ENCODE measurements at places on chromosomes 2 and 18.

GRCh38 chr18:10850840-10851239 is 298.5 kb downstream of the PIEZO2 start:
- no peak for DNase-seq

DNA sequence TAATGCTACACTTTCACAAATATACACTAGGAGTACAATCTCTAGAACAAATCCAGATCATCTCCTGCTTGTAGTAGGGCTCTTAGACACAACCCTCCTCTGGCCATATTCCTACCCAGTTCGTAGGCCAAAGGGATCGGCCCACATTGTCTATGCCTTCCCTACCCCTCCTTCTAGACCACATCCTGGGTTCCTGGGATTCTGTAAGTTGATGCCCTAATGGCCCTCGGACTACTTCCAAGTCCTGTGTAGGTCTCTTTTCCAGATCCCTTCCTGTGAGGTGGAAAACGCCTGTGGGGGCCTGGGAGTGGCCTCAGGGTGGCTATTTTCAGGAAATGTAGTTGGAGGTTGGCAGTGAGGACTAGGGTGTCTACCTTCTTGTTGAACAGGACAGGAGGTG is 289.7 kb downstream of the ZNF385B start:
- no peak for DNase-seq

DNA sequence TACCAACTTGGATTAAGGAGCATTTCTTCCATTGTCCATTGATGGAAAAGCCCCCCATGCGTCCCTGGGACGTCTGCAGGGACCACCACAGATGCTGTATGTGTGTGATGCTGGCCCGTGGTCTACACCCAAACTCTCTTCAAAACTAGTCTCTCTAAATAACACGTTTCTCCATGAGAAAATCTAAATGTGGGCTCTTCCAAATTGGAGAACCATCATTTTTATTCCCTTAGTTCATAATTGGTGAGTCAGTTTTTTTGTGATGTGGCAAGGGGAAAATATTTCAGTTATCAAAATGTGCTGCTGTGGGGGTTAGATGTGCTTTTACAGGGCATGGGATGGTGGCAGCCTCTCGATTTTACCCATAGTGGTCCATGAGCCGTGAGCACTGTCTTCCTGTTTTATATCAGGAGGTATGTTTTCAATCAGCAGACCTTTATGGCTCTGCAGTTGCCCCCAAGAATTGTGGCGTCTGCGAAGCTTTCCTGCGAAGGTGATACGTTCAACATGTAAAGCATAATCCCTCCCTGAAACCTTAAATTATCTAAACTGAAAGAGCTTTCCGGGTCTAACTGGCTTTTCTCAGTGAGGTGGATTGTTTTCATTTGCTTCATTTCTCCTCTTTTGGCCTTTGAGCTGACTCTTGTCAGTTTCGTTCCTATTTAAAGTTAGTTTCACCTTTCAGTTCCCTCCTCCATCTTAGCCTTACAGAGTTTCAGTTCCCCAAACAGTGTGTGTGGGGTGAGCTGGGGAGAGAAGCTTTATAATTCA is 78.4 kb downstream of the SETBP1 start:
- peak; percentile 34 for DNase-seq

DNA sequence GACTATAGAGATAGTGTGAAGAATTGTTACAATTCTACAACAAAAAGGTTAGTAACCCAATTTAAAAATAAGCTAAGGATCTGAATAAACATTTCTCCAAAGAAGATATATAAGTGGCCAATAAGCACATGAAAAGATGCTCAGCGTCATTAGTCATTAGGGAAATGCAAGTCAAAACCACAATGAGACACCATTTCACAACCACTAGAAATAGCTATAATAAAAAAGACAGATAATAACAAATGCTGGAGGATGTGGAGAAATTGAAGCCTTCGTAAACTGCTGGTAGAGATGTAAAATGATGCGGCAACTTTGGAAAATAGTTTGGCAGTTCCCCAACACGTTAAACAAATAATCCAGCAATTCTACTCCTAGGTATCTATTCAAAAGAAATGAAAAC is 366.5 kb upstream of the POU3F3 start:
- DNase-seq: no peak

GRCh38 chr2:72378753-72379348 is 231.2 kb upstream of the CYP26B1 start:
- no peak for DNase-seq

DNA sequence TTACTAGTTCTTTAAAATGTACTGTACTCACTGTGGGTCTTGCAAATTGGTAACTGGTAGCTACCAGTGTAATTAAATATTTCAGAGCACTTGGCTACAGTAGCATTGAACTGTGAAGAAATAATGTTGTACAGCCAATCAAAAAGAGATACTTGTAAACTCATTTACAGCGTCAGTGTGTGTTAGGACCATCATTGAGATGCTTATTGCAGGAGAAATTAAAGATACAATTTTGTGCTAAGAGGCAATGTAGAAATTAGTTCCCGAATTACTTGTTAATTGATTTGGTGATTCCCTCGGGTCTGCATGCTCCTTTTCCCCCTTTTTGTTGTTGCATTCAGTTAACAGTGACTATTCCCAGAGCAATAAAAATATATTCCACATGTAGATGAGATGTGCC is 330.5 kb downstream of the AGAP1 start:
- DNase-seq: no peak

- DNase-seq: no peak
Observed at GRCh38 chr2:60719331-60719730, 36.7 kb upstream of the PAPOLG start.

GRCh38 chr18:48875314-48875941 is 75.3 kb downstream of the SMAD7 start:
- no peak for DNase-seq

- no peak for DNase-seq
Observed at GRCh38 chr2:207984765-207985480, 40.4 kb downstream of the PLEKHM3 start.

GRCh38 chr18:79516441-79516931 is 120.8 kb downstream of the NFATC1 start:
- no peak for DNase-seq

DNA sequence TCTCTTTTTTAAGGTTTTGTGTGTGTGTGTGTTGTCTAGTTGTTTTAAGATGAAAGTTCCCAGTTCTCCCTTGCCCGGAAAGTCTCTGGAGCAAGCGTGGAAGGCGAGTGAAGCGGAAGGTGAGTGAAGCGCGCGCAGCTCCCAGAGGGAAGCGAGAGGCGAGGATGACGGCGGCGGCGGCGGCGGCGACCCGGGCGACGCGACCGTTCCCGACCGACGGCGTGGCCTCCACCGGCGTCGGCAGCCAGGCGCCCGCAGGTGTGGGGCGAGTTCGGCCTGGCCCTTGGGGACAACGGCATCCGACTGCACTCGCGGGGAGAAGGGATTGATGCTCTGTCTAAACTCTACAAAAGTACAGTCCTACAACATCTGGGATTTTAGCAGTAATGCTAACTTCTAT is 321.9 kb downstream of the CELF4 start:
- DNase-seq: no peak

GRCh38 chr2:158214431-158214830 is 112.8 kb downstream of the UPP2 start:
- no peak for DNase-seq

DNA sequence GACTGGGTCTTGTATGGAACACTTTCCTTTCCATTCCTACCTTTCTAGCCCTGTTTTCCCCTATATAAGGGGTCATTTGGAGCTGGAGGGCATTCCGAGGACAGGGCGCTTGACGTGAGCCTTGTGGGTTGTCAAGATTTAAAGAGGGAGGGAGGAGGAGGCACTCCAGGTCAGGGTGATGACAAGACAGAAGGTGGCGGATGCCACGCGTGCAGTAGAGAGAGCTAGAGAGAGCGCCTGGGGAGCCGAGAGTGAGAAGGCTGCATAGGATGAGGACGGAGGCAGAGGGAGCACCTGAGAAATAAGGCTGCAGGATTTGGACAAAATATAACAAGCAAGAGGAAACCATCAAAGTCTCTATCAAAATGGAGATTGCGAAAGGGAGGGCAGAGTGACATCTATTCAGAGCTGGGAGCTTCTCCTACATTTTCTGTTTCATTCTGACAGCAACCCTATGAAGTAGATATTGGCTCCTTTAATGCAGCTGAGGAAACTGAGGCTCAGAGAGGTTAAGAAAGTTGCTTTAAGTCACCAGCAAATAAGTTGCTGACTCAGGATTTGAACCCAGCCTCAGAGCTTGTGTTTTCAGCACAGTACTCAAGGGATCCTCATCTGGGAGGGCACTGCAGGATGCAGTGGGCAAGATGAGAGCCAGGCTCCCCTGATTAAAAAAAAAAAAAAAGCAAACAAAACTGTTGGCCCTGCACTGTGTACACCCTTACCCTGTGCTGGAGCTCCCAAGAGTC is 124.2 kb downstream of the MRO start:
- DNase-seq: no peak

DNA sequence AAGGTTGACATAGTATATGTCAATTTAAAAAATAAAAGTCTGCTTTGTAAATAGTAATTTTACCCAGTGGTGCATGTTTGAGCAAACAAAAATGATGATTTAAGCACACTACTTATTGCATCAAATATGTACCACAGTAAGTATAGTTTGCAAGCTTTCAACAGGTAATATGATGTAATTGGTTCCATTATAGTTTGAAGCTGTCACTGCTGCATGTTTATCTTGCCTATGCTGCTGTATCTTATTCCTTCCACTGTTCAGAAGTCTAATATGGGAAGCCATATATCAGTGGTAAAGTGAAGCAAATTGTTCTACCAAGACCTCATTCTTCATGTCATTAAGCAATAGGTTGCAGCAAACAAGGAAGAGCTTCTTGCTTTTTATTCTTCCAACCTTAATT is 78.6 kb upstream of the CSRNP3 start:
- DNase-seq: no peak

DNA sequence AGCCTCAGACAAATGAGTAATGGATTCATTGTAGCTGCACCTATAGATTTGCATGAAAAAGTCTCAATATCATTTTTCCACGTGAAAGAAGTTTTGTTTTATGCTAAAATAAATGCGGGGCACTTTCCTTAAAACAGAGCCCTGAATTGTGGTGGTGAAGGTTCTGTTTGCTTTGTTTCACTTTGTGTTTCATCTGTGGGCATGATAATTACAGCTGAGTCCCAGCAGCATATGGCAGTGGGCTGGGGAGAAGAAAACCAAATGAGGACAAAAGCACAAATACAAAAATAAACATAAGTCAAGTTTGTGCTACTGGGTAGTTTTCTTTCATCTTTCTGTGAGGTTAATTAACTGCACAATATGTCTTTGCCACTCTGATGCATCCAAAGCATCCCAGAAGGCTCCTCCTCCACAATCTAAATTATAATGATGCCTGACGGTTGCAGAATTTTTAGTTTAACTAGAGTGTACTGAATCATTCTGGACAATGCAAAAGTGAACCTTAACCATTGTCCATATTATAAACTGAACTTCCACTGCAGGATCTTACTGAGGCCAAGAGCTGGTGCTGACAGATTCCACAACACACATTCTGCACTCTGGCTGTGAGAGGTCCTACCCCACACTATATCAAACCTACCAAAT is 97.6 kb downstream of the DSC3 start:
- no peak for DNase-seq

GRCh38 chr18:23967321-23968089 is 47.0 kb upstream of the TTC39C start:
- no peak for DNase-seq

DNA sequence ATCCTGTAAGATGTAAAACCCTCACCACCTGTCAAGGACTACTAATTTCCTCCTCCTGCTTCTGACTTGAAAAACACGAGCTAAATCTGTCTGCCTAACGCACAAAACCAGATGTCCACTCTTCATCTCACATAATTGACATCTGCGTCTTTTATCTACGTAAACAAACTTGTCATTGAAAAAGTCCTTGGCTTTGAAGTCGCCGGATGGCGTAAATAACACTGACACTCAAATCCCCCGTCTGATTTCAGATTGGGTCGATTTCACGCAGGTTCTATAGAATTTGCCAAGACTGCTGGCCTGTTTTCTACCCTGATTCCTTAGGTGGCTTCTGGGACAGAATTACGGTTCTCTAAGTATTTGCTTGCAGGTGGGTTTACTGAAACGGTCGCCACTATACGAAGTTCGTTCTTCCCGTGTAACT is 539 bp upstream of the MOB4 start:
- DNase-seq: no peak

- no peak for DNase-seq
Observed at GRCh38 chr2:97751752-97752151, 38.4 kb downstream of the ZAP70 start.

GRCh38 chr2:238100821-238101771 is 956 bp downstream of the ESPNL start:
- no peak for DNase-seq

GRCh38 chr2:48356701-48357325 is 173.1 kb upstream of the STON1 start:
- DNase-seq: no peak

- DNase-seq: no peak
Observed at GRCh38 chr2:235749121-235749770, 255.4 kb downstream of the AGAP1 start.

DNA sequence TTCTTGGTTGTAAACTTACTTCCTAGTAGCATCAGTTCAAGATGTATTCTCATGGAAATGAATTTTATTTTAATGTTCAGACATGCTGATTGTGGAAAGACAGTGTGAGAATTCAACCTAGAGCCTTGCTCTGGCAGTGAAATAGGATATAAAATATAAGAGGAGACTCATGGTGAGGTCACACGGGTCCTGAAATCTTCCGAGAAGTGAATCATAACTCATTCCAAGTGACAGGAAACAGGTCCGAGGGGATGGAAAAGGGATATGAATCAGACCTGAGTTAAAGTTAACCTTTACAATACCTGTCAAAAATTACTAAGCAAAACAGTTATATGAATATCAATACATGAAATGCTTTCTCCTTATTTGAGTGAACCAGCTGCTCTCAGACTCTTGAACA is 185.2 kb upstream of the LRRTM1 start:
- no peak for DNase-seq

GRCh38 chr2:119283873-119284331 is 60.3 kb downstream of the STEAP3 start:
- no peak for DNase-seq

DNA sequence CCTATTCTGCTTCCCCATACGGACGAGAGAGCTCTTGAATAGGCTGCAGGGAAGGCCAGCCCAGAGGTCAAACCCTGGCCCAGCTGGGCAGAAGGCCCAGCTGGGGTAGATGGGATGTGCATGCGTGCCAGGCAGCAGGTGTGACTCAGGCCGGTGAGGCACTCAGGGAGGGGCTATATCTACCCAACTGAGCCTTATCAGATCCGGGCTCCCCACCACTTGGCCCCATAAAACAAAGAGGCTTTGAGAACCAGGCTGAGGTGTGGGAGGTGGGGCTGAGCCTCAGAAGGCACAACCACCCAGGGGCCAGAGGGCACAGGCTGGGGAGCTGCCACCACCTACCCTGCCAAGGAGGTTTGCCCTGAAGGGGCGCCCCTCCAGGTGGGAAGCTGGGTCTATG is 8.0 kb upstream of the CFAP65 start:
- no peak for DNase-seq

DNA sequence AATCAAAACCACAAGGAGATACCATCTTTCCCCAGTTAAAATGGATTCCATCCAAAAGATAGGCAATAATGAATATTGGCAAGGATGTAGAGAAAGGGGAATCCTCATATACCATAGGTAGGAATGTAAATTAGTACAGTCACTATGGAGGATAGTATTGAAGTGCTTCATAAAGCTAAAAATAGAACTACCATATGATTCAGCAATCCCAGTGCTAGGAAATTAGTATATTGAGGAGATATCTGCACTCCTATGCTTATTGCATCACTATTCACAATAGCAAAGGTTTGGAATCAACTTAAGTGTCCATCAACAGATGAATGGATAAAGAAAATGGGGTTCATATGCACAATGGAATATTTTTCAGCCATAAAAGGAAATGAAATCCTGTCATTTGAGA is 251.2 kb downstream of the ZNF804A start:
- no peak for DNase-seq

- no peak for DNase-seq
Observed at GRCh38 chr2:70043252-70043875, 43.9 kb upstream of the PCBP1 start.

Measured in stimulated activated CD4-positive, alpha-beta T cell treated with anti-CD3 and anti-CD28 coated beads, TNF-alpha, amount 100 ng/mL, for 24 hours (primary cell).